ENCODE measurements at places on chromosomes 2 and 18.

- no peak for DNase-seq
Observed at GRCh38 chr2:212898011-212898410, 253.4 kb downstream of the IKZF2 start.

DNA sequence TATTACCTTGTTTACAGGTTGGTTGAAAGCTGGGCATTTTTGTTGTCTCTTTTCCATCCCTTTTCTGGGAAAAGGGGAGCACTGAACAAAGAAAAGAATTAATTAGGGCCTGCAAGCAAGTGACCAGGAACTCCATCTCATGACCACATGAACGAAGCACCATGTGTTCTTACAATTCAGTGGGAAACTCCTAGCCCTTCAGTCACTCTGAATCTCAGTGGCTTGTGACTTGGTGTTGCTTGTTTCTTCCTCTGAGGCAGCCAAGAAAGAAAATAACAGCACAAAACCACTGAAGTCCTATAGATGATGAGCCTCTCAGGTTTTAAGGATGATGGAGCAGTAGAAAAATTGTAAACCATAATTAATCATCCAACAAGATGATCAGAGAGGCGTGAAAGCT lies 129.1 kb upstream of the CAB39 start:
- no peak for DNase-seq

DNA sequence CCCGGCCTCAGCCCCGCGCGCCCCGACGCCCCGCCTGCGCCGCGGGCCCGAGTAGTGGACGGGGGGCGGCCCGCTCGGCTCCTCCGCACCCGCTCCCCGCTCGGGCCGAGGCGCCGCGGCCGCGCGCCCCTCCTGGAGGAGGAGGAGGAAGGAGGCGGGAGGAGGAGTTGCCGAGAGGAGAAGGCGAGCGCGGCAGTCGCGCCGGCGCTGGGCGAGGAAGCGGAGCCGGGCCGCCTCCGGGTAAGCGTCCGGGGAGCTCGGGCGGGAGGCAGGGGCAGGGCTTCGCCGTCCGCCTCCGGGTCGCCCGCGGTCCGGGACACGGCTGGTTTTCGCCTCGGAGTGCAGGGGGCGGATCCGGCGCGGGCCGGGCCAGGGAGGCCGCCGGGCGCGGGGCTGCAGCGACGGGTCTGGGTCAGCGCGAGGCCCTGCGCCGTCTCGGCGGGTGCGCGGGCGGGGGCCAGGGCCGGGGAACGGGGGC lies at the start of gene SOCS6:
SOCS6 (plus strand) TSS at position 195 of the 478 bp plus-strand sequence. CDS start 35,624 bp downstream, outside the sequence.
- no peak for DNase-seq

GRCh38 chr2:67726416-67726815 lies 329.3 kb downstream of the ETAA1 start:
- DNase-seq: no peak

DNA sequence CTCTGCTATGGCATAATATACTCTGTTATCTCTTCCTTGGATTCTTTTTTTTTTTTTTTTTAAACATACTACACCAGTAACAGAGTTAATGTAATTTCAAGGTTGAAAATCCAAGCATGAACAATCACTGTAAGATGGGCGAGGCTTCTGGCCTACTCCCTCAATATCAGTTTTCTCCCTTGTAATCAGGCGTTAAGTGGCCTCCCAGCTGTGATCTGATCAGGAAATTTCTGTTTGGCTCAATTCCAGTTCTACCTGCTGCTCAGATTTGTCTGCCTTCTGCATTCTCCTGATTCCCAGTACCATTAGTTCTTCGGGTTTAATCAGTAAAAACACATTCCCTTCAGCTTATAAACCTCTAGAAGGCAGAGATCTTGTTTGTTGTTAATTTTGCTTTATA lies 18.6 kb downstream of the PRKD3 start:
- no peak for DNase-seq
